ENCODE measurements at places on chromosomes 6 and 20. TPM values are rescaled to one million over a fixed set of nuclear protein-coding genes. Genes with fewer than 3 reads are reported as not detected.

GNRH2 gene
- not detected for total RNA-seq

CRISP3 gene
- total RNA-seq, result not detected

DNA sequence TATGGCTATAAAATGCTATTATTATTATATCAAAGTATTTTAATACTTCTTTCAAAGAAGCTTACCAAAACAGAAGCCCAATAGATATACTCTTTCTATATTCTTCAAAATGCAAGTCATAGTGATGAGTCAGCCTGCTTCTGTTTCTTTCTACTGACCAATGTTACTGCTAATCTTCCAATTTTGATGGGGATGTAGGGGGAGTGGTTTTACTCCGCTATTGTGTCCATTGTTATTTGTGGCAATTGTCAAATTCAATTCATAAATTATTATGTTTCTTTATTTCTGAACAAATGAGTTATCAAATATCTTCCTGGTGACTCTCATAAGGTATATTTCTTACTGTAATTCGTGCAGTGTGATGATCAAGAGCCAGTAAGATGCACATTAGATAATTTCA, 221.5 kb upstream of the DEFB112 start:
- no peaks in the 10 kb centered on the region for H3K27me3 ChIP-seq
- no peak for DNase-seq
- H3K36me3 ChIP-seq, result no peaks in the 10 kb centered on the region

DNA sequence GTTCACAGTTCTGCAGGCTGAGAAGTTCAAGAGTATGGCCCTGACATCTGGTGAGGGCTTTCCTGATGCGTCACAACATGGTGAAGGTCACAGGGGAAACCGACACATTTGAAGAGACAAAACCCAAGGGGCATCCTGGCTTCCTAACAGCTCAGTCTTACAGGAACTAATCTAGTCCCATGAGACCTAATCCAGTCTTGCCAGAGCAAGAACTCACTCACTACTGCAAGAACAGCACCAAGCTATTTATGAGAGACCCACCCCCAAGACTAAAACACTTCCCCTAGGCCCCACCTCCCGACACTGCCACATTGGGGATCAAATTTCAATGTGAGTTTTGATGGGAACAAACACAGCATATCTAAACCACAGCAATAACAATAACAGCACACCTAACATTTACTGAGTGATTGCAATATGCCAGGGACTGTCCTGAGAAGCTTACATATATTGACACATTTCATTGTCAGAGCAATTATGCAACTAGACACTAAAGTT, 46.6 kb downstream of the TPBG start:
- H3K36me3 ChIP-seq, result no peaks in the 10 kb centered on the region
- no peaks in the 10 kb centered on the region for H3K27me3 ChIP-seq
- H3K4me1 ChIP-seq, result no peaks in the 10 kb centered on the region
- no peak overlapping the region for H3K4me3 ChIP-seq
- no peak for DNase-seq

- H3K36me3 ChIP-seq, result no peaks in the 10 kb centered on the region
- H3K27me3 ChIP-seq, result peaks cover 61% of the 10 kb centered on the region
- no peaks in the 10 kb centered on the region for H3K4me1 ChIP-seq
Measured at GRCh38 chr6:28609672-28610071, 84.0 kb downstream of the GPX5 start.

DNA sequence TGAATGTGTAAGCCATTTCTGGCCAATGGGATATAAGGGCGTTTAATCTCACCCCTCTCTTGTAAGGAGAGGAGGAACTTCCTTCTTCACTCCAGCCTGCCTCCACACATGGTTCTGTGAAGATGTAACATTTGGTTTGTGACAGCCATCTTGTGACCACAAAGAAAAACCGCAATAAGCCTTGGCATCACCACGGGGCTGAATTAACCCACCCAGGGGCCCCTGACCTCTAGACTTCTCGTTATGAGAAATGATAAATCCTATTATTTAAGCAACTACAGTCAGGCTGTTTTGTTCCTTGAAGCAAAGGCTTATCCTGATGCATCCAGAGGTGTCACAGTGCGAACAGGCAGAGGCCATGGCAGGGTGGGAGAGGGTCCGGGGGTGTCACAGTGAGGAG, 139.7 kb downstream of the CDC5L start:
- no peaks in the 10 kb centered on the region for H3K4me1 ChIP-seq
- H3K27me3 ChIP-seq, result peaks cover 3% of the 10 kb centered on the region
- no peak for DNase-seq
- H3K27ac ChIP-seq, result no peak overlapping the region
- H3K4me3 ChIP-seq, result no peak overlapping the region

DNA sequence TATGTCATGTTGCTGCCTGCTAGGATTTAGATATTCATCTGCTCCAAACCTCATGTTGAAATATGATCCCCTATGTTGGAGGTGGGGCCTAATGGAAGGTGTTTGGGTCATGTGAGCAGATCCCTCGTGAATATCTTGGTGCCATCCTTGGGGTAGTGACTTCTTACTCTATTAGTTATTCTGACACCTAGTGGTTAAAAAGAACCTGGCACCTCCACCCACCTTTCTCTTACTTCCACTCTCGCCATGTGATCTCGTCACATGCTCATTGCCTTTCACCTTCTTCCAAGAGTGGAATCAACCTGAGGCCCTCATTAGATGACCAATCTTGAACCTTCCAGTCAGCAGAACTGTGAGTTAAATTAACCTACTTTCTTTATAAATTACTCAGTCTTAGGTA, 549.4 kb upstream of the SYNCRIP start:
- H3K4me3 ChIP-seq, result no peak overlapping the region
- no peak overlapping the region for H3K27ac ChIP-seq
- no peaks in the 10 kb centered on the region for H3K27me3 ChIP-seq

DNA sequence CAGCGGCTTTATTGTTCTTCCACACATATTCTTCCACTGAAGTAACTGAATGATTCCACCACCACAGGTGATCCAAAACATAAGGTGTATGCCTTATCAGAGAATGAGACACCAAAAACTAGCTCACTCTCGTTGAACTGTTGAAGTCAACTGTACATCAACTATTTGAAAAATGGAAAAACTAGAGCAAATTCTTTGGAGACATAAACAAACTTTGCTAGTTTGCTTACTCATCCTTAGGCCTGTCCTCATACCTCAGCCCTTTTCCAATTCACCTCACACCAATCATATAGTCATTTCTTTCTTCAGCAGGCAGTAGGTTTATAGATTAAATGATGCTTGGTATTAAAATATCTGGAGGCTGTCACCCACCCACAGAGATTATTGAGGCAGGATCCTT, 77.1 kb upstream of the RNF217 start:
- H3K27ac ChIP-seq, result no peak overlapping the region
- DNase-seq, result no peak
- H3K4me1 ChIP-seq, result no peaks in the 10 kb centered on the region
- no peaks in the 10 kb centered on the region for H3K27me3 ChIP-seq
- no peak overlapping the region for H3K4me3 ChIP-seq

DNA sequence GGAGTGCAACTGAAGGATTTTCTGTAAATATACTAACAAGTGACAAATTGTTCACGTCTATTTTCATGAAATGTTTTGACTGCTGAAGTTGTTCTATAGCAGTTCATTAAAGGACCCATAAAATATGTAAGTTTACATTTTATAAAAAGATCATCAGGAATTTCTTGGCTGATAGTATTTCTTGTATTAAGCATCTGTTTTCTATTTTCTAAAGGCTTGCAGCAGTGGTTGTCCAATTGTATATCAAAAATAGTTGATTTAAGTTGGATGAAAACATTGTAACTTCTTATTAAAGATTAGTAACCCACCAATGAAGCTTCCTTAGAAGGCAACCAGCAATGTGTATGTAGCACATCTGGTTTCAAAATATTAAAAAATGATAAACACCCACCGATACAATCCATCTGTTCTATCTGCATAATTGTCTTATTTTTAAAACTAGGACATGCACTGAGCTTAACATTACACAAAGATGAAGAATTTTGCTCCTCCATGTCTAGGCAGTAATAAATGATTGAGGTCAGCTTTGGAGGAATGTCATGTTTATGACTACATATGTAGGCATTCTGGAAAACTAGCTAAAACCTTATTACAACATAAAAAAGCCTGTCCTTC, 301.3 kb upstream of the TCF21 start:
- no peaks in the 10 kb centered on the region for H3K4me1 ChIP-seq
- no peak overlapping the region for H3K27ac ChIP-seq
- H3K27me3 ChIP-seq, result no peaks in the 10 kb centered on the region
- no peaks in the 10 kb centered on the region for H3K36me3 ChIP-seq
- H3K4me3 ChIP-seq, result no peak overlapping the region

DNA sequence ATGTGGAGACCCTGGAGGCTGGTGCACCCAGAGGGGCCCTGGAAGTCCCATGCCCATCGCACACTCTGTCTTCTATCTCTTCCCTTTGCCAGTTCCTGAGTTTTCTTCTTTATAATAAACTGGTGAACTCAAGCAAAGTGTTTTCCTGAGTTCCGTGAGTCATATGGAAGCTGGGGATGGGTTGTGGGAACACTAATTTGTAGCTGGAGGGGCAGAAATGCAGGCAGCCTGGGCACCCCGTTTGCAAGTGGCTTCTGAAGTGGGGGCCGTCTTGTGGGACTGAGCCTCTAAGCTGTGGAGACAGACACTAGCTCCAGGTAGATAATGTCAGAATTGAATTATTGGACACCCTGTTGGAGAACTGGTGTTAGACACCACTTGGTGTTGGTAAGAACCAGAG, 3.2 kb upstream of the PPP1R3G start:
- H3K27me3 ChIP-seq, result peaks cover 5% of the 10 kb centered on the region
- H3K36me3 ChIP-seq, result no peaks in the 10 kb centered on the region
- H3K4me3 ChIP-seq, result no peak overlapping the region
- DNase-seq, result no peak
- peaks cover 5% of the 10 kb centered on the region for H3K4me1 ChIP-seq

- H3K27me3 ChIP-seq, result no peaks in the 10 kb centered on the region
- no peak overlapping the region for H3K4me3 ChIP-seq
- DNase-seq, result no peak
- peak overlapping the region; percentile 8 for H3K27ac ChIP-seq
- H3K36me3 ChIP-seq, result no peaks in the 10 kb centered on the region
Measured at GRCh38 chr6:36052097-36052496, 24.5 kb downstream of the MAPK14 start.

- H3K27me3 ChIP-seq, result no peaks in the 10 kb centered on the region
- peak overlapping the region; percentile 75 for H3K4me3 ChIP-seq
- peak overlapping the region; percentile 96 for H3K27ac ChIP-seq
- peak; percentile 30 for DNase-seq
- H3K4me1 ChIP-seq, result peaks cover 63% of the 10 kb centered on the region
- no peaks in the 10 kb centered on the region for H3K36me3 ChIP-seq
Measured at GRCh38 chr6:24662236-24662635, 4.5 kb downstream of the TDP2 start.

DNA sequence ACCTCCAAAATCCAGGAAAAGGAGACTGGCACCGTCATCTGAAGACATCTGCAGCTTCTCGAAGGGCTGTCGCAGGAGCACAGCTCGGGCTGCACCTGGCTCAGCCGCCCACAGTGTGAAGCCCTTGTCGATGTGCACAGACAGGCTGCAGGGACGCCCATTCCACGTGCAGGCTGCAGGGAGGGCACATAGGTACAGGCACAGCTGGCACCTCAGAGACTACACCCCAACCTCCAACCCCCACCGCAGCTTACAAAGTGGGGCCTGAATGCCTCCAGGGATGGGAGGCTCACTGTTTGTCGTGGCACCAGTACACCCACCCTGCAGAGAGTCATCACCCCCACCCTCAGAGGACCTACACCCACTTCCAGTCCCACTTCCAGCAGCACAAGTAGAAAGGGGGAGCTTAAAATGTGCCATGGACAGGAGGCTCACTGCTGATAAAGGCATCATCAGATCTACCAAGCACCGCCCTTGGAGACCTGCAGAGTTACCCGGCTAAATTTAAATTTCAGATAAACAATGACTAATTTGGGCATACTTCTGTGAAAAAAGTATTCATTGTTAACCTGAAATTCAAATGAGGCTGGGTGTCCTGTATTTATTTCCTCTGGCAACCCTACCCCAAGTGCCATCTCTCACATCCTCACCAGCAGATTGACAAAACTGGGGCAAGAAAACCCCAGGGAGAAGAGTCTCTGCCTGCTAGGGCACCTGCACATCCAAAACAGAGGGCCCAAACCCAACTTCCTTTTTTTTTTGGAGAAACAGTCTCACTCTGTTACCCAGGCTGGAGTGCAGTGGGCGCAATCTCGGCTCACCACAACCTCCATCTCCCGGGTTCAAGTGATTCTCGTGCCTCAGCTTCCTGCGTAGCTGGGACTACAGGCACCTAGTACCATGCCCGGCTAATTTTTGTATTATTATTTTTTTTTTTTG, 7.7 kb upstream of the CDK5RAP1 start:
- H3K27me3 ChIP-seq, result no peaks in the 10 kb centered on the region

CALHM5 gene
- total RNA-seq, result 3.8 TPM

GRCh38 chr20:31606804-31607639, 1.9 kb downstream of the ID1 start:
- H3K4me1 ChIP-seq, result peaks cover 19% of the 10 kb centered on the region
- H3K4me3 ChIP-seq, result peak overlapping the region; percentile 61
- H3K27me3 ChIP-seq, result no peaks in the 10 kb centered on the region
- H3K27ac ChIP-seq, result peak overlapping the region; percentile 93

DNA sequence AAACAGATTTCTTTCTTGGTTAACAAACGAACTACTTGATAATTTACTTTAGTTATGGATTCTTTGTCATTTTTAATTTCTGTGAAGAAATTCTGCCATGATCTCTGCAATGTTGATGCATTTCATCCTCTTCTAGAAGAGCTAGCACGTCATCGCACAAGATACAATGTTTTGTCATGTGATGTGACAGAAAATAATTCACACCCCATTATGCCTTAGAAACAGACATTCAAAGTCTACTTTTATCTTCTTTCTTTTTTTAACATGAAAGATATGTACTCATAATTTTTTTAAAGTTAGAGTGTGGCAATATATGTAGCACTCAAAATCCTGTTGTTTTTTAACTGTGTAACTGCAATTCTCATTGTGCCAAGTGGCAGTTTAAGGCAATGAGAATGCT, 39.6 kb upstream of the NELFCD start:
- no peaks in the 10 kb centered on the region for H3K36me3 ChIP-seq
- H3K27ac ChIP-seq, result no peak overlapping the region
- peaks cover 7% of the 10 kb centered on the region for H3K27me3 ChIP-seq

UNC5CL gene
- not detected for total RNA-seq

DNA sequence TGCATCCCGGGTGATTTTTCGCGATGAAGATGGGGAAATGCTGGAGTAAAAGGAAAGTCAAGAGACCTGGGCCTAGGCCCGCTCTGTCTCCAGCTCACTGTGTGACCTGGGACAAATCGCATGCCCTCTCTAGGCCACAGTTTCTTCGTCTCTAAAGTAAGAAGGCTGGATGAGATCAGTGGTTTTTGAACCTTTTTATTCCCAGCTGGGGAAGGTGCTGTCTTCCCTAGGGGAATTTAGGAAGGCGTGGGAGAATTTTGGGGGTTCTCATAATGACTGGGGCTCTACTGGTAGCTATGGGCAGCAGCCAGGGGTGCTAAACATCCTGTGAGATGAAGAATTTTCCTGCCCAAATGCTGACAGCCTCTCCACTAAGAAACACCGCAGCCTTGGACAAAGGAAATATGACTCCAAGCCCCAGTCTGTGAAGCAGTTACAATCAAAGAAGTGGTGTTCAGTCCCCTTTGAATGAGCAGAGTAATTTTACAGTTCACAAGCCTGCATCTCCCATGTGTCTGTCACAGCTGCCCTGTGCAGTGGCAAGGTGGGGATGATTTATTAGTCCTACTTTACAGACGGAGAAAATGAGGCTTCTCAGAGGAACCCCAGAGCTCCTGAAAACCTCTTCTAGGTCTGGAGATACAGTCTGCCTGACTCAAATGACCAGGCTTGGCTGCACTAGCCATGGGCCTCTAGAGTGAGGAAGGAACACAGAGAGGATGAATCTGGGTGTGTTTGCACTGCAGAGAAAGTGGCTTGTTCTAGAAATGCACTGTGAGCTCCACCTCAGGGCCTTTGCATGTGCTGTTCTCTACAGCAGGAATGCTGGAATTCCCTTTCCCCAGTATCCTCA, 57.2 kb downstream of the RAB44 start:
- H3K36me3 ChIP-seq, result no peaks in the 10 kb centered on the region
- H3K4me3 ChIP-seq, result no peak overlapping the region
- DNase-seq, result no peak
- peaks cover 22% of the 10 kb centered on the region for H3K4me1 ChIP-seq
- H3K27ac ChIP-seq, result peak overlapping the region; percentile 79
